ENCODE measurements at places on chromosomes 6 and 20.
A peak's percentile ranks its signal among the peaks of the same experiment; 100 is the strongest.

GRCh38 chr6:165181951-165182414, 127.4 kb downstream of the C6orf118 start:
- DNase-seq = no peak

DNA sequence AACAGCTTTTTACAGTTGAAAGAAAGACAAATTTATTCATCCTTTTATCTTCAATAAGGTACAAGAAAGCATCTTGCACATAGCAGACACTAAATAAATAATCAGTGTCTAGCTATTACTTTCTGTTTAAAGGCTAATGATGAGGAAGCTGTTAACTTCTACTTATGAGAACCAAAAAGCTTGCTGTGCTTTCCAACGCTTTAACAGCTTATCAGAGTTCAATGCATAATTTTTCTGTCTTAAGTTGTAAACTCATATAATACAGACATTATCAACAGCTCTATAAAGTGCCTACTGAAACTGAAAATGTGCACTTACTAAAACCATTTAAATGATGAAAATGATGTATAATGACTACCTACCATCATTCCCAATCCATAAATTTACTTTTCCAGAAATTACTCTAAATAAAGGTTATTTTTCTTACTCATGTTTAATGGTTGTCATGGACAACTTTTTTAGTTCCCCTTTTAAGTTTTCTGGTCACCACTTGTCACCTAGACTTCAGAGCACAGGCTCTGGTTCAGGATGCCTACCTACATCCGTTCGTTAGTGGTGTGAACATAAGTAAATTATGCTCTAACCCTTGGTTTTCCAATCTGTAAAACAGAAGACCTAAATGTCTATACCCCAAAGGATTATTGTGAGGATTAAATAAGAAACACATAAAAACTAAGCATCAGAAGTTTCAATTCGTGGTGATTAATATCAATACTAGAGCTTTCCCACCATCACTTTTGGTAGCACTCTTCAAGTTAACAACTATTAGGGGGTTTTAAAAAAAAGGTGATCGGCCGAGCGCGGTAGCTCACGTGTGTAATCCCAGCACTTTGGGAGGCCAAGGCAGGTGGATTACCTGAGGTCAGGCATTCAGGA, 8.0 kb downstream of the PNISR start:
- no peak for DNase-seq

- DNase-seq = peak; percentile 5
Measured at GRCh38 chr6:49849213-49849907, 17.0 kb downstream of the CRISP1 start.

GRCh38 chr6:28161410-28162079, 19.9 kb downstream of the ZKSCAN8 start:
- peak; percentile 93 for DNase-seq

DNA sequence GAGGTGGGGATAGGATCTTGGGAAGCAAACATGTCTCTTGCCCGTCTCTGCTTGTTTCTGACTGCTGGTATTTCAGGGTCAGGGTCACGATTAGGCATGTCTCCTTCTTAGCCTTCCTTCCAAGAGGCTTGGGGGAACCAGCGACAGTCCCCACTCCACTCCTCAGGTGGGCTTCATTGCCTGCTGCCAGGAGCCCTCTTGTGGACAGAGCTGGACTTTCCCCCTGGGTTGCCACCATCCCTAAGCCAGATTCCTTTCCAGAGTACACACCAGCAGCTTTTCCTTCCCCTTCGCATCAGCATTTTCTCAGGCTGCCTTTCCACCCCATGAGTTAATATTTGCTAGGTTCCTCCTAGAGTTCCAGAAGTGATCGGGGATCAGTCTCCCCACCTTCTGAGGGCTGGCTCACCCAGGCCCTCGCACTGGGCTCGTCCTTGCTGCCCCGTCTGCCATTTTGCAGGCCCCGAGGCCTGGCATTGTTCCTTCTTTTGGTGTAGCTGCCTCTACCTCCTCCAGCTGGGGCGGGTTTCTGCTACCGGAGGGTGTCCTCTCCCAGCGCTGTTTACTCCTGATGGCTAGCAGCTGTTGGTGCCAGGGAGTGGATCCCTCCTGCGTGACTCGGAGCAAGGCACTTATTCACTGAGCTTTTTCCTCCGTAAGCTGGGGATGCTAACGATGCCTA, 8.8 kb upstream of the C20orf144 start:
- peak; percentile 87 for DNase-seq

DNA sequence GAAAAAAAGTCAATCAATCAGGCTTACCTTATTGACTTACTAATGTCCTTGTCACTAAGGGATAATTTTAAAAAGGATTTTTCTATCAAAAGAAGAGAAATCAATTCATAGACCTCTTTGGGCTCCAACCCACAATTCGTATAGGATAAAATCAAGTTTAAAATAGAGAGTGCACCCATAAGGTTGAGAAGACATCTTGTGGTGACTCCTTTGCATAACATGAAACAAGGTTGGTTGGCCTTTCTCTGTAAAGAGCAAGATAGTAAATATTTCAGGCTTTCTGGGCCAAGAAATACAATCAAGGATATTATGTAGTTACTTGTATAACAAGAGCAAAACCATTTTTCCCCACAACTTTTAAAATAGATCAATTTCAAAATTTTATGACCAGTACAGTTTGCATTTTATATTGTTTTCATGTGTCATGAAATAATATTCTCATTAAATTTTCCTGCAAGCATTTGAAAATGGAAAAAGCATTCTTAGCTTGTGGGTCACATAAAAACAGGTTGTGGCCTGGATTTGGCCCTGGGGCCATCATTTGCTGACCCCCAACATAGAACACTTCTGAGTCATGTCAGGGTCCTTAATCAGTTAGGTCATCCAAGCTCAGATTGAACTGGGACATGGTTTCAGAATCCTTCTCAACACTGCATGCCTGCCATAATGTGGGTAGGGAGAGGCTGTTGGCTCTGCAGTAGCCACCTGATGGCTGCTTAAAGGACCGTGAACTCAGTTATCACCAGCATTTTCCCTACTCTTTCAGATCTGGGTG, 76.7 kb downstream of the MYB start:
- DNase-seq = no peak

- no peak for DNase-seq
Measured at GRCh38 chr20:47266847-47267515, 89.5 kb downstream of the ZMYND8 start.

DNA sequence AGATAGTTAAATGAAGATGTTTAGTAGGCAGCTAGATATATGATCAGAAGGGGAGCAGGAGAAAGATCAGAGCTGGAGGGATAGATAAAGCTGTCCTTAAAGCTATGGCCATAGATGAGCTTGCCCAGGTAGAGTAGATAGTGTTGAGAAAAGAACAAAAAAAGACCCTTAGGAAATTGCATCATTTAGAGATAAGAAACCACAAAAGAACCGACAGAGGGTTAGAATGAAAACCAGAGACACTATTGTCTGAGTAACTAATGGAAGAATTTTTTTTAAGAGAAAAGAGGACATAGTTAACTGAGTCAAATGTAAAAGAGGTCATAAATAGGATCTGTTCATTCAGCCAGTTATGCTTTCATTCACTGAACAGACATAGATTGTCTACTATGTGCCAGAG, 101.8 kb downstream of the TNFAIP3 start:
- DNase-seq = no peak

GRCh38 chr20:8095648-8096572, 36.2 kb upstream of the PLCB1 start:
- no peak for DNase-seq

DNA sequence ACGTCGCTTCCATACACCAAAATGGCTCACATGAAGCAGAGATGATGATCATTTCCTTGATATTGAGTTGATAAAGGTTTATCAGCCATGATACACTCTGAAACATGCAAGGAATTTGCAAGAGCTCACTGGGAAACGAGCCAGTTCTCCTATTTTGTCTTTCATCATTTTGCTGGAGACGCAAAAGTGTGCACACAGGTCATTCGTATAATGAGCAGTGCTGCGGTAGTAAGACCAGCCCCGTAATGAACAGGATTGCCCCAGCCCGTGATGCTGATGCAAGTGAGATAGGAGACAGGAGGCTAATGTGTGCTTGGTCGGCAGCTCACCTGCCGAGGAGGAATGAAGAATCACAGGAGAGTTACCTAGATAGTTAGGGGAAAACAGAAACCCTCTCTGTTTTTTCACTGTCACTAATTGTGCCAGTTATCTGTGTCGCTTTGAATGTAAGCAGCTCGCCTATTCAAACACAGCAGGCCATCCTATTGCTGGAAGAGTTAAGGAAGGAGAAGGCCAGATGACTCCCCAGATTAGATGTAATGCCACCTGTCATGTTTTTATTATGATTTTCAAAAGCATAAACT, 391.8 kb downstream of the SAMD5 start:
- DNase-seq = no peak

DNA sequence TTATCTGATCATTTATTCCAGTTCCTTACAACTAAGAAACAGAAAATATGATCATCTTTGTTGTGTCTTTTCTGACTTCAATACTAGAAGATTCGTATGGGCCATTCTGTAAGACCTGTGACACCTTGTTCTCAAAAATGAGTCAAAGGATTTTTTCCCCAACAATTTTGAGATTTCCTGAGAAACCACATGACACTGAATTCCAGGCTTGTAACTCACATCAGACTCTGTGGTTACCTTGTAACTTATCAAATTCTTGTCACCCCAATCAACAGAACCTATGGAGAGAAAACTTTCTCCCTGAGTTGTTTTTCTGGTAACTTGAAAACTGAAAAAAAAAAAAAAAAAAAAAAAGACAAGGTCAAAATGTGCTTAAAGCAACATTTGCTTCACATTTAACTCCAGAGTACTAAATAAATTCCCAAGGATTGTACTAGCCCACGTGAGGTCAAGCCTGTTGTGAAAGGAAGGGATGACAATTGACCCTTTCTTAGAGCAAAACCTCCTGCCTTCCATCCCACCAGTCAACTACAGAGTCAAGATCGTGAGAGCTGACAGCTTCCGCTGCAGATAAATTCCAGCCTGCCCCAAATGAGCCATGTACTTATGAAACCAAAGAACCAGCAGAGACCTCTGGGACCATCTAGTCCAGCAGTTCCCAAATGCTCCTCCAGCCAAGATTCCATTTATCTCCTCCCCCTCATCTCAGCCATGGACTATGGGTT, 140.3 kb downstream of the TBX18 start:
- no peak for DNase-seq

GRCh38 chr6:48178700-48179099, 67.7 kb upstream of the PTCHD4 start:
- no peak for DNase-seq

DNA sequence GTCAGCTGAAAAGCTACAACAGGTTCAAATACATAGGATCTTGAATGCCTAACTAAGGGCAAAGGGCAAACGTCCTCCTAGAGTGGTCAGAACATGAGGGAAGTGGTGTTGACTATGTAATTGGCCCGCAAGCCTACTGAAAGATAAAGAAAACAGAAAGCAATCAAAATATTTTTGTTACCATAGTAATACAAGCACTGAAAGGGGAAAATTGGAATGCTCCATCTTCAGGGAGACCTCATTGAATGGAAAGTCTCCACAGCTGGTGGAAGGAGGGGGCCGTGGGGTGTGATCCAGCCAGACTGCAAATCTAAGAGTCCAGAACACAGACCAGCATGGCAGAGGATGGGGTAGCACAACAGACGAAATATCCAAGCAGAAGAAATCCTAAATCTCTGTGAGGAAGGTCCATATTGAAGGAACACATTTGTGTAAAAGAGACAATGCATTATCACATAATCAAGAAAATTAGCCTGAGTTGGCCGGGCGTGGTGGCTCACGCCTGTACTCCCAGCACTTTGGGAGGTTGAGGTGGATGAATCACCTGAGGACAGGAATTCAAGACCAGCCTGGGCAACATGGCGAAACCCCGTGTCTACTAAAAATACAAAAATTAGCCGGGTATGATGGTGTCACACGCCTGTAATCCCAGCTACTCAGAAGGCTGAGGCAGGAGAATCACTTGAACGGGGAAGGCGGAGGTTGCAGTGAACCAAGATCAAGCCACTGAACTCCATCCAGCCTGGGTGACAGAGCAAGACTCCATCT, 39.5 kb downstream of the MTFR2 start:
- DNase-seq = no peak

GRCh38 chr6:14933183-14933544, 312.7 kb upstream of the JARID2 start:
- no peak for DNase-seq

GRCh38 chr6:27994616-27995015, 37.6 kb downstream of the OR2B6 start:
- DNase-seq = no peak

GRCh38 chr6:74409447-74409846, 713.4 kb downstream of the CD109 start:
- no peak for DNase-seq

GRCh38 chr20:595330-596308, 14.5 kb downstream of the TCF15 start:
- DNase-seq = no peak

- no peak for DNase-seq
Measured at GRCh38 chr6:121443971-121444541, 8.6 kb downstream of the GJA1 start.

GRCh38 chr6:70310063-70310694, 7.3 kb upstream of the COL9A1 start:
- DNase-seq = no peak

DNA sequence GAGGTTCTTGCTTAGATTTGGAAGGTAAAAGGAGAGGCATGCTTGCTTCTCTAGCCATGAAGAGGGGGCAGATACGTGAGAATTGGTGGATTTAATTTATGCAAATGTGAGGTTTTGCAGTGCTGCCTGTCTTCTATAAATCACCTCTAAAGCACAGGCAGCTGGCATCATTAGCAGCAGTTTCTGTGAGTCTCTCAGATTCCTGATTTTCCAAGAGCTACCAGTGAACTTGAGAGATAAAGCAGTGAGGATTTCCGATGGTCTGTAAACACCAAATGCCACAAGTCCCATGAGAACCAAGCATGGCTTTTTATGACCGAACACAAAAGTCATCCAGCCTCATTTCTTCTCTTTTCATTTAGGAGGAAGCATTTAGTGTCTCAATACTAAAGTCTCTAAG, 3.2 kb upstream of the SIRPB2 start:
- DNase-seq = no peak

DNA sequence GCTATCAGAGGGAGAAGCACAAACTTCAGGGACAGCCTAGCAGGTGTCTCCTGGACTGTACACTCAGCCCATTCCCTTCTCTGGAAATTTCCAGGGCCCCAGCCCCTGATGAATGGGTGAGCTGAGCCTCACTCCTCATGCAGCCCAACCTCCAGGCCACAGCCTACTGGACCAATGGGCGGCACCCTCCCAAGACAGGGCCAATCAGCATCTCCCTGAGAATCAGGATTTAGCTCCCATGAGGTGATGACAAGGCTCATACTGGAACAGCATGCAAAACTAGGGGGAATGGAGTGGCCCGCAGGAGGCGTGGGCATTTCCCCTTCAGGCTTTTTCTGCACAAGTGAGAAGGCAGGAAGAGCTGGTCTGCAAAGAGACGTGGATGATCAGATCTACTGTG, 29.0 kb downstream of the NFATC2 start:
- no peak for DNase-seq

GRCh38 chr6:150372051-150372450, 3.2 kb downstream of the IYD start:
- no peak for DNase-seq

GRCh38 chr20:18543932-18544331, 23.3 kb upstream of the SMIM26 start:
- no peak for DNase-seq
